NB4 (cell line): ENCODE measurements at places on chromosomes 7 and 10.
A peak's percentile ranks its signal among the peaks of the same experiment; 100 is the strongest.

DNA sequence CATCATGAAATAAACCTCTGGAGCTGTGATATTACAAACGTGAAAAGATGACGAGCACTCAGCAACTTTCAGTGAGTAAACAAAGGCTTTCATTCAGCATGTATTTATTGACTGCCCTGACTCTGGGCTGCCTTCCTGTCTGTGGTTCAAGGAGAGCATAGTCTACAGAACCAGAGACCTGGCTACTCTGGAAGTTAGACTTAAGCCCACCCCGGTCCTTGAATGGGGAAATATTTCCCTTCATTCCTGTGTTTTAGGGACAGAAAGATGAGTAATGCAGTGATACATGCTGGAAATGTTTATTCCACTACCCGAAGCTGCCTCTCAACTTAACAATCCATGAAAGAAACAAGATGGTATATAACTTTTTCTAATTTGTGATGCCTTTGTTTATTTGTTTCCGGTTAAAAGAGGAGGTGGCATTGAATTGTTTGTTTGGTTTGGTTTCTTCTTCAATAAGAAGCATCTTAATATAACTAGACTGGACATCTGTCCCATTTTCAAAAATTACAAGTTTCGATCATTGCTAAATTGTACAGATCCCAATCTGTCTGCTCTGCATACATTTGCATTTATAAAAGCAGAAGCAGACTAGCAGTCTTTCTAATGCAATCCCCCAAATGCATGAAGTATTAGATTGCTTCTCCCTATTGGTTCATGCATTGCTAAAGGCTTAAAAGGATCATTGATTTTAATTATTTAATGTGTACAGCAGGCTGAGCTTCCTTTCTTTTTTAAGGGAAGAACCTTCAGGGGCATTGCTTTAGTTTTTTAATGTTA lies 57.7 kb downstream of the TRUB1 start:
- no peak for DNase-seq

DNA sequence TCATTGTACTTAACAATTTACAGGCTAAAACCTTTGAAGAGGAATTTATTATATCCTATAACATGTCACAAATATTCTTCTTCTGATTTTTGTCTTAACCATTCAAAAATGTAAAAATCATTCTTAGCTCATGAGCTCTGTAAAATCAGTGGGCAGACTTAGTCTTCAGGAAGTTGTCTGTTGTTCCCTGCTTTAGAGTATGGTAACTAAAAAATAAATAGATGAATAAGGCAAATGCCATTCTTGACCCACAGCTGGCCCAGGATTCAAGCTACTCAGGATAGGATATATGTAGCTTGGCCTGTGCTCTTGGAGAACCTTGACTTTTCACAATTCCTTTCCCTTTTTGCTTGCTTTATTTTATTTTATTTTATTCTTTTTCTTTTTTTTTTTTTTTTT lies 51.5 kb downstream of the LRRC4 start:
- no peak for DNase-seq

GRCh38 chr7:15555381-15555859 lies 6.4 kb downstream of the AGMO start:
- no peak for DNase-seq

DNA sequence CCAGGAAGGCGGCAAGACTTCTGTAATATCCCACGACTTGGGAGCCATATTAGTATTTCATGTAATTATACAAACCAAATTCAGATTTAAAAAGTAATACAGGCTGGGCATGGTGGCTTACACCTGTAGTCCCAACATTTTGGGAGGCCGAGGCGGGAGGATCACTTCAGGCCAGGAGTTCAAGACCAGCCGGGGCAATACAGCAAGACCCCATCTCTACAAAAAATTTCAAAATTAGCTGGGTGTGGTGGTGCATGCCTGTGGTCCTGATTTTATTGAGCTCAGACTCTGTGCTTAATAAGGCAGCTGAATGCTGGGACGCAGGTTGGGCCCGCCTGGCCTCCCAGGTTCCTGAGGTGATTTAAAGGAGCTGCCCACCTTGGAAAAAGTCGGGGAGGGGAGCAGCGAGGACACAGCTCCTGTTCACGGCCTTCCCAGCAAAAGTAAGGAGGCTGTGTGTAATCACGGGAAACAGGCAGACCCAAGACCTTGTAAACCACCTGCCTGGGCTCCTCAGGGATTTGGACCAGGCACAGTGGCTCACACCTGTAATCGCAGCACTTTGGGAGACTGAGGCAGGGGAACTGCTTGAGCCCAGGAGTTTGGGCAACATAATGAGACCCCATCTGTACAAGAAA lies 93.0 kb upstream of the DNAAF5 start:
- DNase-seq, result no peak

- no peak for DNase-seq
These were observed 65.8 kb downstream of the ATXN7L1 start for GRCh38 chr7:105810556-105810955.

GRCh38 chr7:12244129-12244528 lies 33.0 kb downstream of the TMEM106B start:
- peak; percentile 41 for DNase-seq

DNA sequence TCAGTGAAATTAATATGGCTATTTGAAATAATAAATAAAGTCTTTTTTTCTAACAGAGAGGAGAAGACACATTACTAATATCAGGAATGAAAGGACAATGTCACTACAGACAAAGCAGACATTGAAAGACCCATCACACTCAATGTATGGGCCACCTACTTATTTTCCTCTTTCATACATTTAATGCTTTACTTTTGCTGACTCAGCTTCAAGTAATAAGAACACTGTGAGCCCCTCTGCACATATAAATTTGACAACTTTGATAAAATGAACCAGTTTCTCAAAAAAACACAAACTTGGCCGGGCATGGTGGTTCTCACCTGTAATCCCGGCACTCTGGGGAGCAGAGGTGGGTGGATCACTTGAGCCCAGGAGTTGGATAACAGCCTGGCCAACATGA lies 664.2 kb upstream of the COBL start:
- no peak for DNase-seq

DNA sequence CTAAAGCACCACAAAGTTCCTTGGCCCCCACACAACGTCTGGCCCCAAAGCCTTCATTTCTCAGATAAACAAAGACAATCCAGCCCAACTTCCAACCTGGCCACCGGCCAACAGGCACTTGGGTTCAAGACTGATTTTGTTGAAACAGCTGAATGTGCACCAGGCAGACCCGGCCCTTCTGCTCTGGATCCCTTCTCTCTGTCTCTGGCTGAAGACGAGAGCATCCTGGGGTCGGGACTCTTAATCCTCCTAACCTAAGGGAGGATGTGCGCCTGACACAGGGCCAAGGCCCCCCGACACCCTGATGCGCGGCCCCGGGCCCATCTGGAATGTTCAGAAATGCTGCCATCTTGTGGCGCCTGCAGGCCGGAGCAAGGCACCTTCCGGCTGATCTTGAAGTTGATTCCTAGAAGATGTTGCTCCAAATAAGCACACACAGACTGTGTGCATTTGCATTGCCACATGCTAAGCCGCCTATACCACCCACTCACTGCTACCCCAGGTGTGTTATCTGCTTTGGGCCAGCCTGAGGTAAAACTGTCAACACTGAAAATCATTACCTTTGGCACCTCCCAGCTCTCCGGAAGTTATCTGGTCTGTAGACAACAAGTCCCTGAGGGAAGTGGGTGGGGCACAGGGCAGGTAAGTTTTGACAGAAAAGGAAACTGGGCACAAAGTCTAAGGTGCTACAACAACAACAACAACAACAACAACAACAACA lies 98.4 kb upstream of the HABP2 start:
- peak; percentile 48 for DNase-seq

GRCh38 chr10:27464993-27465392 lies 39.1 kb upstream of the RAB18 start:
- no peak for DNase-seq
